ENCODE measurements at places on chromosomes 6 and 20.
A peak's percentile ranks its signal among the peaks of the same experiment; 100 is the strongest.

GRCh38 chr6:78909391-78909790, 42.0 kb downstream of the IRAK1BP1 start:
- no peak for DNase-seq

DNA sequence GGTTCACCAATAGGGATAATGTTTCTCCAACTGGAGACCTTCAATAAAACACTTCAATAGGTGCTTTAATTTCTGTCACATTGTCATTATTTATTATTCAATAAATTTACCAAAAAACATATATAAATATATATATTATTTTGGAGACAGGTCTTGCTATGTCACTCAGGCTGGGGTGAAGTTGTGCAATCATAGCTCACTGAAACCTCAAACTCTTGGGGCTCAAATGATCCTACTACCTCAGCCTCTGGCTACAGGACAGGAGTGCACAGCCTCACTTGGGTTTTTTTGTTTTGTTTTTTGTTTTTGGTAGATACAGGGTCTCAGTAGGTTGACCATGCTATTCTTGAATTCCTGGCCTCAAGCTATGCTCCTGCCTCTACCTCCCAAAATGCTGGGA, 9.9 kb downstream of the SMLR1 start:
- no peak for DNase-seq

DNA sequence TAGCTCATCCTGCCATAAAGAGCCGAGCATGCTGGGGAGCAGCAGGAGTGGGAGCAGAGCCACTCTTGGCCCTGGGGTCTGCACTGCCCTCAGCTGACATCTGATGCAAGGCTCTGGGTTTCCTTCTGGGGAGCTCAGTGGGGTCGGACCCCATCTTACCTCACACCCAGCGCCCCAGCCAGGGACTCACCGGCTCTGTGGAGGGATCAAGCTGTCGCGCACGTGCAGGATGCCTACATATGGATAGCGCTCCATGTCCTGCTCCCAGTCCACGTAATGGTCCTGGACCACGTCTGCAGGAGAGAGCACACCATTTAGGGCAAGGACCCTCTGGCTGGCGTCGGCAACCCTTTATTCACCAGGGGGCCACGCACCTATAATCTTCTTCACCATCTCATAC, 12.2 kb downstream of the LEMD2 start:
- no peak for DNase-seq

DNA sequence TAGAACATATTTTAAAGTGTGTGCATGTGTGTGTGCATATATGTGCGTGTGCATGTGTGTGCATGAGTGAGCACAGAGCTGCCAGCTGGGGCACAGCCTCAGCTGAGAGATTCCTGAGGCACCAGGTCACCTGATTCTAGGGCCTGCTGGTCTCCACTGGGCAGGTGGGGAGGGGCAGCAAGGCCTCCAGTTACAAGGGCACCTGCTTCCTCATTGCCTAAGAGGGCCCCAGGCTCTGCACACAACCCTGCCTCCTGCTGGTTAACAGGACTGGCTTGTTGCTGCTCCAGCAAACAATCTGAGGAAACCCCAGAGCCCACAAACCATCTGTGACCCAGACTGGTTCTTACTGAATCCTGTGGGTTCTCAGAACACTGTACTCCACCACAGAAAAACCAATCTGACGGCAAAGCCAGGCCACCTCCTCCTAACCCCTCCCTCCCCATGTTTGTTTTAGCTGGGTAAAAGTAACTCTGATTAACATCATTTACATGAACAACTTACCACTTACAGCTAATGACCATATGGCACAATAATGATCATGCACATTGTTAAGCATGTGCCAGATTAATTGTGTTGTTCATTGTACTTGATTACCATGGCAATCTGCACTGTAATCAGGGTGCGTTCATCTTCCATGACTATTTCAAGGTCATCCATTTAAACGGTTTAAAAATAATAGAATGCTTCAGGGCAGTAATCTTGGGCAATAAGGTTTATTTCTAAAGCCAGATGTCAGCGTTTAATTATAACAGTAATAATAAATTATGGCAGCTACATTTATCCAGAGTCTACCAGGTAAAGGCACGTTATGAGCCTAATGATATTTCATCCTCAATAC, 23.1 kb upstream of the UBE2J1 start:
- DNase-seq: peak; percentile 96

GRCh38 chr20:53547664-53548239, 45.9 kb downstream of the ZNF217 start:
- DNase-seq: peak; percentile 63

DNA sequence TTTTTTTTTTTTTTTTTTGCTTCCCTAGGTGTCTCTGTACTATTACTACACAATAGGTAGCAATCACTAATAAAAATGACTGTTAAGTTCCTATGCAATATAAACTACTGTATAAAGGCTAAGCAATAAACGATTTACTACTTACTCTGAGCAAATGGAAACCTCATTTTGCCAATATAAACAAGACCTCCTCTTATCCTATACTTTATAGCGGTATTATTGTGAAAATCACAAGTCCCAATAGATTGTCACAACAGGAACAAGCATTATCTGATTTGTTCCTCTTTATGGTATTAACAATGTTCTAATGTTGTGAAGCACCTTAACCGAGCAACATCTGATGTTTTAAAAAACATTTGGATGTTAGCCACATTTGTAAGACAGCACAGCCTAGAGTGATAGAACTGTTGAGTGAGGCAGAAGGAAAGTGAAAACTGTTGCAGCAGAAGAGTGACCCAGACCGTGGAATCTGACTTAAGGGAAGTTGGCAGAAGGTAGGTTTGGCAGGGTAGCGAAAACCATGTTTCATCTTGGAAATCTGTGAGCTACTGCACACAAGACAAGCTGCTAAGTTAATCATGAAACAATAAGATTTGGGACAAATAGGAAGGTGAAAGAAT, 94.2 kb downstream of the MYLK4 start:
- DNase-seq: no peak

DNA sequence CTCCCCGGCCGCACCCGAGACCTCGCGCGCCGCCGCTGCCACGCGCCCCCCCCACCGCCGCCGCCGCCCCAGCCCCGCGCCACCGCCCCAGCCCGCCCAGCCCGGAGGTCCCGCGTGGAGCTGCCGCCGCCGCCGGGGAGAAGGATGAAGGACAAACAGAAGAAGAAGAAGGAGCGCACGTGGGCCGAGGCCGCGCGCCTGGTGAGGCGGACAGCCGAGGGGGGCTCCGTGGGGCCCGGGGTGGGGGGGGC, 426 bp downstream of the ASXL1 start:
- no peak for DNase-seq

- no peak for DNase-seq
Measured at GRCh38 chr6:132995432-132995831, 181.1 kb downstream of the RPS12 start.

- DNase-seq: no peak
Measured at GRCh38 chr20:53981752-53982437, 88.5 kb downstream of the BCAS1 start.

GRCh38 chr6:120764312-120764711, 570.0 kb downstream of the TBC1D32 start:
- DNase-seq: peak; percentile 2

DNA sequence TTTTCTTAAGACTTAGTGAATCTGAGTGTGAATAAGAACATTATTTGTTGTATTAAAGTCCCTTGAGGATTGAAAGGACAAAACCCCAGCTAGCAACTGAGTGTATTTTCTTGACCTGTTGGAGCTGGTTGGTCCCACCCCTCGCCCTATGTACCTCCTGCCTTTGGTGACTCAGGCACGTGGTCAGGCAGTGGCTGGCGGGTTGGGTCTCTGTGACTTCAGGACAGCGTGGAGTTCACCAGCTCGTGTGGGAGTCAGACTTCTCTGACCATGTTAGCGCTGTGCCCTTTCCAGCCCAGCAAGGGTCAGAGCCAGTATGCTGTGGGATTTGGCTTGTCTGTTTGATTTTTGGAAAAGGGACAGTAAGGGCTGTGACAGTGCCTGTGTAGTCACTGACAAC, 93.7 kb downstream of the SSR1 start:
- no peak for DNase-seq

- DNase-seq: no peak
Measured at GRCh38 chr20:62215020-62215990, 4.8 kb downstream of the HRH3 start.

GRCh38 chr6:37845026-37845911, 25.7 kb downstream of the ZFAND3 start:
- DNase-seq: no peak

DNA sequence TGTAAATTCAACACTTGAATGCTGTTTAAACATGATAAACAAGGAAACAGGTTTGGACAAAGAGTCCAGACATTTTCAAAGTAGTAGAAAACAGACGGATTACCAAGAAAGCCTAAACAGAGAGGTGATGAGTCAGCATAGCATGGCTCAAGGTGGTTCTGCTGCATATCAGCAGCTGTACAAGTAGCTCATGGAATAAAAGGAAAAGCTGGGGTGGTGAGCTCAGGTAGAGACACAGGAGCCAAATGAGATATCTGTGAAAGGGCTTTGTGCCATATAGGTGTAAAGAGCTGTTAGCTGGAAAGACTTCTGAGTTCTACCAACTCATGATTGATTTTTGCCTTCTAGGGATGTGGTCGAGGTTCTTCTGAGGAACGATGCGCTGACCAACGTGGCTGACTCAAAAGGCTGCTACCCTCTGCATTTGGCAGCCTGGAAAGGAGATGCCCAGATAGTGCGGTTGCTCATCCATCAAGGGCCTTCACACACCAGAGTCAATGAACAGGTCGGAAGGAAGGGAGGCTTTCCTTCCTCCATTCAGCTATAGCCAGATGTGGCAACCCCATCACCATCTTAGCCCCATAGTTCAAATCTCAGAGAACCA, 80.7 kb downstream of the ANKS1A start:
- no peak for DNase-seq

GRCh38 chr20:41538810-41539596, 79.2 kb downstream of the CHD6 start:
- no peak for DNase-seq

DNA sequence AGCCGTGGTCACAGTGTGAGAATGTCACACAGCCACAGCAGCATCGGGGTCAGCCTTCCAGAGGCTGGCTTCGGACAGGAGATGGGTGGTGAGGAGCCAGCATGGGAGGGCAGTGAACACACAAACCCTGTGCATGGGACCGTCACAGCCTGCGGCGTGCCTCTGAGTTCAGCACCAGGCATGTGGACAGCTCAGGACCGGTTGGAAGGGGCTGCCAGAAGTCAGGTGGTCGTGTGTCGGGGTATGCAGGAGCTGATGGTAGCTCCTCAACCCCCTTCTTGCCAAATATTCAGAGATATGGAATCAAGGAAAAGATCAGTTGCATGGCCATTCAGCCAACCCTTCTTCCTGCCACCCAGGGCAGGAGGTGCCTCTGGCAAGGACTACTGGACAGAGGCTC, 28.2 kb downstream of the MYT1 start:
- DNase-seq: no peak

GRCh38 chr6:136163260-136163659, 86.9 kb downstream of the MTFR2 start:
- no peak for DNase-seq

- no peak for DNase-seq
Measured at GRCh38 chr6:124783344-124783743, 178.9 kb upstream of the RNF217 start.

- no peak for DNase-seq
Measured at GRCh38 chr6:26452631-26453235, 5.0 kb upstream of the BTN2A1 start.

GRCh38 chr6:79071547-79071946, 6.5 kb downstream of the PHIP start:
- no peak for DNase-seq

DNA sequence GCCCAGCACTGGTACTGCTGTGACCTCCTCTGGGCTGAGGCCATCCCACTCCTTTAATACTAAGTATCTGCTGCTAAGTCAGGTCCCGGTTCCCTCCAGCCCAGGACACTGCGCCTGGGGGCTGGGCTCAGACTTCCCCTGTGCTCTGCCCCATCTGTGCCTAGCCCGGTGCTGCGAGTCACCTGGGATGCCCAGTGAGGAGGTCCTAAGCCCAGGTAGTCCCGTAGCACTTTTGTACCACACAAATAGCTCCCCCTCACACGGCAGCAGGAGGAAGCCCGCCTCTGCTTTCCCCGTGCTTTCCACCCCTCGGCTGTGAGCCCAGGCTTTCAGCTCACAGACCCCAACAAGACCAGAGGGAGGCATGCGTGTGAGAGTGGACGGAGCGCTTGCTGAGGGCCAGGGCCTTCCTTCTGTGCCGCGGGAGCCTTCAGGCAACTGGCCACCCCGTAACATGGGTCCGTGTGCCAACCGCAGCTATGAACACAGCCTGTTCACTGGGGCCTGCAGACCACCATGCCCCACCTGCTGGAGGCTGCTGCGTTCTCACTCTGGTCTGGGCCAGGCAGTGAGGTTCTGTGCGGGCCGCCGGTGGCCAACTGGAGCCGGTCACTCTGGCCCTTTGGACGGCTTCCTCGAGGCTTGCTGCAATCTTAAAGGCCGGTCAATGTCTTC, 79.9 kb upstream of the MPC1 start:
- no peak for DNase-seq

- DNase-seq: no peak
Measured at GRCh38 chr20:13331536-13331935, 110.5 kb downstream of the ISM1 start.

DNA sequence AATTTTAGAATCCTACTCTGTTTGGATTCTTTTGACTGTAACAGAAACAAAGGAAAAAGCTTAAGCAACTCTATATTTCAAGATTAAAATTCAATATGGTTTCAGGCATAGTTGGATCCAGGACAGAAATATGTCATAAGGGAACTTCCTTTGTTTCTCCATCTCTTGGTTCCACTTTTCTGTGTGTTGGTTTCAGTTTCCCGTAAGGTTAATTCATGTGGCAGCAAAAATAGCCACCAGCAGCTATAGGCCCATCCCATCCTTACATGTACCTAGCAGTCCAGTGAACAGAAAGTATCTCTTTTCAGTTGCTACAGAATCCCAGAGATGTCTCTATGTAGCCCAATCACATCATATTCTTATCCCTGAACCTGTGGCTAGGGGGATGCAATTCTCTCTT, 8.8 kb upstream of the FAM8A1 start:
- DNase-seq: no peak

- no peak for DNase-seq
Measured at GRCh38 chr20:63177785-63178445, 38.0 kb downstream of the YTHDF1 start.

- no peak for DNase-seq
Measured at GRCh38 chr6:127136786-127137185, 18.3 kb downstream of the RSPO3 start.

GRCh38 chr6:6724539-6725467, 136.3 kb downstream of the LY86 start:
- DNase-seq: no peak

DNA sequence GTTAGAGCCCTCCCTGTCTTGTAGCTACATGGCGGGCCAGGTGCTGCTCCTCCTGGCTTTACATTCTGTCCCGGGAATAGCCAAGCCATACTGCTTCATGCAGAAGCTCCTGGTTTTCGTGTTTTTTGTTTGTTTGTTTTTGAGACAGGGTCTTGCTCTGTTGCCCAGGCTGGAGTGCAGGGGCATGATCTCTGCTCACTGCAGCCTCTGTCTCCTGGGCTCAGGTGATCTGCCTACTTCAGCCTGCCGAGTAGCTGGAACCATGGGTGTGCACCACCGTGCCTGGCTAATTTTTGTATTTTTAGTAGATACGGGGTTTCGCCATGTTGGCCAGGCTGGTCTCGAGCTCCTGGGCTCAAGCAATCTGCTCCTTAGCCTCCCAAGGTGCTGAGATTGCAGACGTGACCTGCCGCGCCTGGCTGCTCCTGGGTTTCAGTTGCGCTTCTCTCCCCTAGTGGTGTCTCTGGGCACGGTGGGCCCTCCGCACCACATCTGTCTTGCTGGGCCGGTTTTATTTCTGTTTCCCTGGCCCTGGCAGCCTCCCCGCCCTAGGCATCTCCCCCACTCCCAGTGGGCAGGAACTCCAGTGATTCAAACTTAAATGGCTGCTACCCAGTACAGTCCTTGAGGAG, 12.9 kb downstream of the CDYL start:
- DNase-seq: no peak

- no peak for DNase-seq
Measured at GRCh38 chr6:36660771-36661471, 17.6 kb upstream of the CDKN1A start.

Measured in DMS153 (cell line).